NCI-H2029 (cell line): ENCODE measurements at places on chromosomes 11 and 22.

DNA sequence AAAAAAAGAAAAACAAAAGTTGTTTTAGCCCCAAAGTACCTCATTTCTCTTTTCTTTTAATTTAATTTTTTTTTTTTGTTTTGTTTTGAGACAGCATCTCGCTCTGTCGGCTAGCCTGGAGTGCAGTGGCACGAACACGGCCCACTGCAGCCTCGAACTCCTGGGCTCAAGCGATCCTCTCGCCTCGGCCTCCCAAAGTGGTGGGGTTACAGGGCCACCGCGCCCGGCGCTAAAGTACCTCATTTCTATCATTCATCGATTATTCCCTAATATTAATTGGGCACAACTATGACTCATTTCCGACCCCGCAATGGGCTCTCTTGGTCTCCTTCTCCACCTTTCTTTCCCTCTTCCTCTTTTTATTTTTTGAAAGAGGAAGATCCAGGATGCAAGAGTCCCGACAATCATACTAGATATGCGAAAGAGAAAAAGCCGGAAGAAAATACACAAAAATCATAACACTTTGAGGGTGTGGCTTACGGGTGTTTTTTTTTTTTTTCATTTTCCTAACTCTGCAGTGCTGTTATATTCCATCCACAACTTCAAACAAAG lies 475 bp upstream of the AIP start:
- no peak for DNase-seq

GRCh38 chr22:46406349-46406748 lies 70.8 kb downstream of the TRMU start:
- DNase-seq: no peak

GRCh38 chr22:50253046-50253915 lies 2.2 kb upstream of the HDAC10 start:
- DNase-seq: no peak

DNA sequence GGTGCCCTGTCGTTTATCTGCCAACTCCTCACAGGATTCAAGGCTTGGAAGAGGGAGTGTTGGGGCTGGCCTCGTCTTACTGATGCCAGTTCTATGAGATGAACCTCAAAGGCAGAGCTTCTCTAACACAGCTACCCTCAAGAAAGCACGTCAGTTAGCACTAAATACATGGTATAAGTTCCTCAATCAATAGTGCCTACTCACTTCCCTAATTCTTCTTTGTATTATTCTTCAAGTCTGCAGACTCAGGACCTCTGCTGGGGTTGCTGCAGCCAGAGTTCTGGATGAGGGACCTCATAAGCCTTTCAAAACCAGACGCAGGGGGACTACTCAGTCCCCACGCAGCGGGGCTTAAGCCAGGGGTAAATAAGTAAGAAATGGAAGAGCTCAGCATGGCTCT lies 118.3 kb downstream of the VPREB1 start:
- no peak for DNase-seq

DNA sequence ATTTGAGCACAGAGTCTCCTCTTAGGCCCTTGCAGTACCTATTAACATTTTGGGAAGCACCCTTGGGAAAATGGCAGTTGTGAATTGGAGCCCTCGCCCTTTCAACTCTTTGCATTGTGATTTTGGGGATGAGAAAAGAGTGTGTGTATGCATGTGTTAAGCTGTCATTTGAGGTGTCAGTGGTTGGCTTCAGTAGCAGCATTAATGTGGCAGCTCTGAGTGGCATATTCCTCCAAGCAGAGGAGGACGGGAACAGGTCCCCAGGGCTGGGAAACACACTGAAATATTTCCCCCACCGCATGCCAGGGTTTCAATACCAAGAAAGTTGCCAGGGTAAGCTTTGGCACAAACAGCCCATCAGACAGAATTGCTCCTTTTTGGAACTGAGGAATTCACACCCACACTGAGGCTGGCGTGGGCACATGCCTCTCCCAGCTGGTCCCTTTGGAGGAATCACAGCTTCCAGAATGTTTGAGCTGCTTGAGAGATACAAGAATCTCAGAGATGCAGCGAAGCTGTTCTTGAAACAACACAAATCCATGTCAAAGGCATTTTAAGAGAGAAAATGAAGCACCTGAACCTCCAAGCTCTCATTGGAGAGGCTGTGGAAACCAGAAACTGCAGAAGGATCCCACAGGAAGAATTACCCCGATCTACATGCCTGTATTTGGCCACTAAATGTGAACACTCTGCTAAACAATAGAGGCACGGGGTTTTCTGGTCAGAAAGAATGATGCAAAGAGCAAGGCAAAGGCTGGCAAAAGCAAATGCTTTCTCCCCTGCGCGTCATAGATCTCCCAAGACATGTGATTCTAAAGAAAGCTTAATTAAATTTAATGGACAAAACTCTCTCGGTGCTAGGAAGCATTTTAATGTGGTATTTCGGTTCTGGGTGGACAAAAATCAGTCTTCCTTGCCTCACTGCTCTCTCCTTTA lies 67.2 kb upstream of the RCN1 start:
- no peak for DNase-seq

DNA sequence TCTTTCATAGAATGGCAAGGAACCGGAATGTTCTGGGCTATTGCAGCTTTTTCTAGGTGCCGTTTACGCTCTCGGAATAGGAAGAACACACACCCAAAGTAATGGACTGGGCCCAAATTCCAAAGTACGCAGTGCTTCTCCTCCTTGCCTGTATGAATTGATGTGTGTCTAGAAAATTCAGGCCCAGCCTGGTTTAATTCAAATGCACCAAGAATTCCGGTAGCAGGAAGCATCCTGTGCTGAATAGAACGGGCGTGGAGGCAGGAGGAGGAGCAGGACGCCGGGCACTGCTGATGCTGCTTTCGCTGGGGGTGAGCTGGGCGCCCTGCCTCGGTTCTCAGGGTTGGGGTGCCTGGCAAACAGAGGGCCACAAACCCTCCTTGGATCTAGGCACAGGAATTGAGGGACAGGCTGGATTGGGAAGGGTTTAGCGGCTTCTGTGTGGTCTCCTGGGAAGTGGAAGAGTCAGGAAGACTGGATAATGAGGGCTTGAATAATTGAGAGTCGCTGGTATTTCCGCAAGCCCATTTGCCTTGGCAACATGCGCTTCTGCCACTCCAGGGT lies 2.0 kb downstream of the PARVB start:
- DNase-seq: no peak

DNA sequence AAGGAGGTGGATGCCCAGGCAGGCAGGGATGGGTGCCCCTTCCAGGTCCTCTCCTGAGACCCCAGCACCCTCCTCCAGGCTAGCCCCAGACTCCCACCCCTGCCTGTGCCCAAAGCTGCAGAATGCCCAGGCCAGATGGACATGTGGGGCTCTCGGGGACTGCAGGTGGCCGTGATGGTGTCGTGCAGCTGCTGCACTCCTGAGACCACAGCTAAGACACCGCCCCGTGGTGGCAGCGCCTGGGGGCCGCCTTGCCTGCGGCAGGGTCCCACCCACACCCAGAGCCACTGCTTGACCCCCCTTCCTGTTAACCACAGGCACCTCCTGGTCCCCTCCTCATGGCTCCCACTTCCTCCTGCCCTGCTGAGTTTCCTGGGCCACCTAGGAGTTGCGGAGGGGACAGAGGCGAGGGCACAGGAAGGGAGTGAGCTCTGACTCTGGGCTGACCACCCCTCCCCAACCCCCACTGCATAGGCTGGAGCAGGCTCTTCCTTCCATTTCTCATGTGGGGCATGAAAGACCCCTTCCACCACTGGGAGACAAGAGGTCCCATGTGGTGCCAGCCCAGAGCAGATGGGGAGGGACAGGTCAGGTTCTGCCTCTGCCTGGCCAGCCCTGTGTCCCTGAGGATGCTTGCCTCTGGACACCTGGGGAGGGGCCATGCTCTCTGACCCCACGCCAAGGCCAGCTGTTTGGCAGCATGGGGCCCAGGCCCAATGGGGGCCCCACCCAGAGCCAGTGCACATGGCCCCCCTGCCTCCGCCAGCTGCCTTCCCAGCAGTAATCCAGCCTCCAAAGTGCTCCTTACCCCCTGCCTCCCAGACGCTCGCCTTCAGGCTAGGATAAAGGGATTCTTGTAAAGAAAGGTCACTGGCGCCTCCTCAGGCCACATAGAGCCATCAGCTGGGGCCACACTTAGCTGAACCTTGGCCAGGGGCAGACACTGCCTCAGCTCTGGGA lies 29.3 kb downstream of the OSBPL5 start:
- no peak for DNase-seq

DNA sequence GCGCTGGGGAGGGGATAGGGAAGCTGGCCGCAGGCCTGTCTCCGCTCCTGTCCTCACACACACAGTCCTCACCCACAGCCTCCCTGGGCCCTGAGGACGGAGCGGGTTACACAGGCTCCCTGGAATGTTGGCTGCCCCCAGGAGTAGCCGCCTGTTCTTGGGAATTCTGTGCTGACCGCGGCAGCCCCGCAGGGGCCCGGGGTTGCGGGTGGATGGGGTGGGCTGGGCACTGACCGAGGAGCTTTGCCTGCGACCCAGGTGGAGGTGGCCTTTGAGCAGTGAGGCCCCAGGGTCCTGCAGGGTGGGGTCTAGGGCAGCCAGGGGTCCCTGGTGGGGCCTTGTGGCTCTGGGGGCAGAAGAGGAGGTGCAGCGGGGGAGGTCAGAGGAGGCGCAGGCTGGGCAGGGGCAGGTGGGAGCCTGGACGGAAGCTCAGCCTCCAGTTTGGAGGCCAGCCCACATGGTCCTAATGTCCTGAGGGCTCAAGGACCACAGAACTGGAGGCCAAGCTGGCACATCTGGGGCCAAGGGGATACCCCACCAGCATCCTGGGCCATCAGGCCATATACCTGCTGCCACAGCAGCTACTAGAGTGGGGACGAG lies 6.6 kb upstream of the MRGPRG start:
- DNase-seq: no peak

- no peak for DNase-seq
These were observed 2.3 kb downstream of the RBX1 start for GRCh38 chr22:40953471-40953870.

DNA sequence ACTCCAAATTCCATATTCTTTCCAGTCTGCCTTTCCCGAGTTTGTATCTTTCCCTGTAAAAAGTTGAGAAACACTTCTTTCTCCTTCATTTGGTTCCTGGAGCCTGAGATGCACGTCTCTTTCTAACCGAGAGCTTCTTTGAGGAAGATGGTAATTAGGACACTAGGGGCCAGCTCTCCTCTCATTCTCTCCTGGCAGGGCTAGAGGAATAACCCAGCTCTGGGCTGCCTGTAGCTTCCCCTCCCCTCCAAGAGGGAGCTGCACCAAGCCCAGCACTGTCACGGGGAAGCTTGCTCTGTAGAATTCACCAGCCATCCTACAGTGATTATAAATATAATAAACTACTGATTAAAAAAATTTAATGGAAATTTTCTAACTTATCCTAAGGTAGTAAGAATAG lies 26.9 kb downstream of the UBASH3B start:
- DNase-seq: no peak

GRCh38 chr11:69337211-69337721 lies 43.3 kb downstream of the MYEOV start:
- DNase-seq: no peak

DNA sequence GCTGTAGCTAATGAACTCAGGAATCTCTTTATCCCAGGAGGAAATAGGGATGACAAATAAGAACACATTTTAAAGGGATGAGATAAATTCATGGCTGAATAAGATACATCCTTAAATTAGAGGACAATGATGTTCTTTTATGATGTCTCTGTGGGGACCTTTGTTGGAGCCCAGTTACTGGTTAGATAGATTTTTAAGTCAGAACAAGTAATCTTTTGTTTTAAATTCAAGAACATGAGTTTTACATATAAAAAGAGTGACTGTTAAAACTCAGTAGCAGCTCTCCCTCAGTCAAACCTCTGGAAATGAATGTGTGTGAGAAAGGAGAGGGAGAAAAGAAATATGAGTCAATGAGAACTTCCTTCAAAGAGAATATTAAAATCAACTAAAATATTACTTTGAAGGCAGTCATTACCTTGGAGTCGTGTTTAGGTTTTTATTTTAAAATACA lies 241.6 kb downstream of the SWAP70 start:
- no peak for DNase-seq

DNA sequence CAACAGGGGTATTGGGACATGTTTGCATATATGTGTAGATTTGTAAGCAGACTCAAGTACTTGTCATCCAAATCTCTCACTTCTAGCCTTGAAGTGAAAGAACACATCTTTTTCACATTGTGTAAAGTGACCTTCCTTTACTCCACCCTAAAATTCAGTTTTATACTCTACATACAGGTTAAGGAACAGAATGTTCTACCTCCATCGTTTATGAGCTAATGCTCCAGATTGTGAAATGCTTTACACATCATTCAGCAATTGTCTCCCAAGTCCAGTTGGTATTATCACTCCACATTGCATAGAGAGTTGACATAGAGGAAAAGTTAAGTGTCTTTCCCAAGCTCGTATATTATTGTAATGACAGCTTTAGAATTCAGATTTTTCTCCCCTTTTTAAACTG lies 46.1 kb upstream of the BLID start:
- no peak for DNase-seq

- DNase-seq: no peak
These were observed 269.5 kb upstream of the SESN3 start for GRCh38 chr11:95500466-95500865.

GRCh38 chr11:129333873-129334272 lies 41.8 kb upstream of the BARX2 start:
- DNase-seq: no peak

- peak; percentile 75 for DNase-seq
These were observed 590 bp downstream of the SLCO2B1 start for GRCh38 chr11:75151346-75152047.

DNA sequence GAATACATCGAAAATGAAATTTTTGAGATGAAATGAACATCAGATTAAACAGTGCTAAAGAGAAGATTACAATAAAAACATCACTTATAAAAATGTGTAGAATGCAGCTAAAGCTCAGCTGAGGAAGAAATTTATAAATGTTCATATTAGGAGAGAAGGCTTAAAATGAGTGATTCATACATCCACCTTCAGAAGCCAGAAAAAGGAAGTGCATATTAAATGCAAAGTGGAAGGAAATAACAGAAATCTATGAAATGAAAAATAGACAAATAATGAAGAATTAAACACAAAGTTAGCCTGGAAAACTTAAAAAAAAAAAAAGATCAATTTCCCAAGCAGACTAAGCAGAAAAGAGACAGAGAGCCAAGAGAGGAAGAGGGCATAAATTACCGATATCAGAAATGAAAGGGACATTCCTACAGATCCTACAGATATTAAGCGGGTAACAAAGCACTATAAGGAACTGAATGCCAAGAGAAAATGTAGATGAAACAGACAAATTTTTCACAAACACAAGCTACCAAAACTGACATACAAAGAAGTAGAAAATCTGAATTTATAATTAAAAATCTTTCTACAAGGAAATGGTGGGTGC lies 7.2 kb upstream of the MOB2 start:
- no peak for DNase-seq

GRCh38 chr22:30205281-30206115 lies 41.1 kb downstream of the LIF start:
- DNase-seq: peak; percentile 80

DNA sequence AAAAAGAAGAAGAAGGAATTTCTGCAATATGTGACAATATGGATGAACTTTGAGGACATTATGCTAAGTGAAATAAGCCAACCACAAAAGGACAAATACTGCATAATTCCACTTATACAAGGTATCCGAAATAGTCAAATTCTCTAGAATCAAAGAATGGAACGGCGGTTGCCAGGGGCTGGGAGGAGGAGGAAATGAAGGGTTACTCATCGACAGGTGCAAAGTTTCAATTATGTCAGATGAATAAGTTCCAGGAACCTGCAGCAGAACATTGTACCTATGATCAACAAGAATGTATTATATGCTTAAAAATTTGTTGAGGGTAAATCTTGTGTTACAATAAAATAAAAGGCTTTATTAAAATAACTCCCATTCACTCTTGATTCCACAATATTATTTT lies 49.0 kb downstream of the SC5D start:
- DNase-seq: peak; percentile 31
